Stimulated activated naive CD4-positive, alpha-beta T cell treated with Interleukin-2 at 50 U/mL for 16 hours (primary cell): ENCODE measurements at places on chromosomes 11 and 22.

- DNase-seq, result no peak
Measured at GRCh38 chr11:119788096-119788883, 59.3 kb upstream of the NECTIN1 start.

- no peak for DNase-seq
Measured at GRCh38 chr11:57422669-57423068, 4.3 kb downstream of the SLC43A3 start.

DNA sequence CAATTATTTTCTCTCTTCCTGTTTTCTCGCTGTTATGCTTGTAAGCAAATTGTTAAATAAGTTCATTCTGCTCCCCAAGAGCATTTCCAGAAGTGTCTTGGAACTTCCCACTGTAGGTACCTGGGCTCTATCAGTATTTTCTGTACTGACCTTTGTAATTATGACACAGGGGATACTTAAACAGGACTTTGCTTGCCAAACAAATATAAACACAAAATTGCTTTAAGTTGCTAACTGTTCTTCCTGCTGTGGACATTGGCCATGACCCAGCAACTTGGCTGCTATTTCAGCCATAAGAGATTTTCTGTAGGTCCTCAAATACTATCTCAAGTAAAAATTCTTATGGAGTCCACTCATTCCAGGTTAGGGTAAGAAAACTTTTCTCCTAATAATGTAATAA, 30.1 kb downstream of the SYT9 start:
- no peak for DNase-seq

GRCh38 chr22:32018056-32018455, 25.0 kb upstream of the SLC5A1 start:
- no peak for DNase-seq

GRCh38 chr11:111623527-111624030, 21.3 kb downstream of the SIK2 start:
- no peak for DNase-seq
